ENCODE measurements at places on chromosomes 1 and 21. TPM values are rescaled to one million over a fixed set of nuclear protein-coding genes. Genes with fewer than 3 reads are reported as not detected.

The ZNF695 gene
- total RNA-seq, result 2.7 TPM

GRCh38 chr1:154360288-154360687 is 35.0 kb downstream of the ATP8B2 start:
- DNase-seq, result no peak

The TNFSF4 gene
- 2.7 TPM for total RNA-seq

DNA sequence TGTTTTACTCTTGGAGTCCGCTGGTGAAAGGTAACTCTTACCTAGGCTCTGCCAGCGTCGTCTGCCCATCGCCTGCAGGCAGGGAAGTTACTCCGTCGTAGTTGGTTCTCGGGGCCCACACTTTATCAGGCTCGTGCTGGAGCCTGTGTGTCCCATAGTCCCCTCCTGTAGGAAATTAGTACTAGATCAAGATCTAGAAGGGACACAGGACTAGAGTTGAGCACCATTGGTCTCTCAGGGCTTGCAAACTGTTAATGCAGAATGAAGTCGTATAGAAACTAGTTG is 940 bp downstream of the SRRM1 start:
- DNase-seq, result no peak

DNA sequence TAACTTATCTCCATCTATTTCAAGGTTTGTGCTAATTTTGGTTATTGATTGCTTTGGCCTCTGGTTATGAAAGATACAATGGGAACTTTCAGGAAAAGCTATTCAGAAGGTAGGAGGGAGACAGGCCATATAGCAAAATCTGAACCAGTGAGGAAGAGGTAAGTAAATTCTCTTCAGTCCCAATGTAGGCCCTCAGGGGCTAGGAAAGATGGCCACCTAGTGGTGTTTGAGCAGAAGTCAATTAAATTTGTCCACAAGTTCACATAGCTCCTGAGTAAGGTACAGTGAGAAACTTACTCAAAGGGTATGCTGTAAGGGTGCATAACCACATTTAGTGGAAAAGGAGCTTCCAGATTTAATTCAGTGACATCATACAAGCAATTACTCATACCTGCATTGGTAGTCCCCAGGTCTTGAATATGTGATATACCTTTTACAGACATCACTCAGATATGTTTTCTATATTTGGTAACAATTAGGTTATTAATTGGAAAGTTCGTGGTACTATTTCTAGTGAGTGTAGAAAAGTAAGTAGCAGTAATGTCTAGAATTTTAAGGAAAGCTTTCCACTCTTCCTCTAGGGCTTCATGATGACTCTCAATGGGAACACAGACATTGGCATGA is 21.4 kb upstream of the FMO1 start:
- peak; percentile 71 for DNase-seq

DNA sequence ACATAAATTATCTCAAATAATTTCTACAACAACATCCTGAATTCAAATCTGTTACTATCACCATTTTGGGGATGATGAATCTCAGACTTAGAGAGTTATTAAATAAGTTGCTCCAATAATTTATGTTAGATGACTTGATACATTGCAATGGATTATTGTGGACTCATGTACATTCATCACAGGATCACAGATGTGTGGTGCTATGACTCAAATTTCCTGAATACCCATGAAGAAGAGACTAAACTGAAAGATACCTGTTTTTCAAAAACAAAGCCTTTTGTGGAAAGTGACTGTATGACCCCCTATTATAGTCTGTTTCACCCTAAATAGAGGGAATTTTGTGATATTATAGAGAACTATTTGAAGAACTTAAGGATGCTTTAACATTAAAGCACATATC is 315.0 kb downstream of the PLA2G4A start:
- DNase-seq, result no peak

DNA sequence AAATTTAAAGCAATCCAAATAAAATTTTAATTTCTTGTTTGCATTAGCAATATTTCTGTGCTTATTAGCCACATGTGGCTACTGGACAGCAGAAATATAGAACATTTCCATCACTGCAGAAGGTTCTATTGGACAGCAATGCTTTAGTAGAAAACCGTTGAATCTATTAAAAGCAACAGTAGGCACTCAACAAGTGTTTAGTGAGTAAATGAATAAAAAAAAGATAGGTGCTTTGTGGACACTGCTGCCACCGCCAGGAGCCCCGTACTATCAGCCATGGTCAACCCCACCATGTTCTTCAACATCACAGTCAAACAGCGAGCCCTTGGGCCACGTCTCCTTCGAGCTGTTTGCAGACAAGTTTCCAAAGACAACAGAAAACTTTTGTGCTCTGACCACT is 74.5 kb upstream of the MUTYH start:
- DNase-seq, result no peak

DNA sequence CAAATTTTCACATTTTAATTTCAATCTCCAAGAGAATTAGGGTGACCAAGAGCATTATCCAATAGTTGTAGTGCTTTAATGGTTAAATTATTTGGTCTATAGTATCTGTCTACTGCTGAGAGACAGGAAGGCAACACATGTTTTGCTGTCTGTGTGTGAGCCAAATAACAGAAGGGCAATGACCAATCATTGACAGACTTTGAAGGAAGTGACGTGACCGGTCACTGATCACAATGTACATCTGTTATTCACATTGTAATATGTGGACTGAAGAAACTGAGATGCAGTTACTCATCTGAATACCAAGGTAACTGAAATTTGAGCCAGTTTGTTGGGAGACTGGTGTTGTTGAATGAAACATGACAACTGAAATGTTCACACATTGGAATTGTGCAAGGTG is 196.7 kb downstream of the LRRC40 start:
- DNase-seq, result no peak

- DNase-seq, result peak; percentile 50
Observed at GRCh38 chr1:114428083-114428754, 82.8 kb downstream of the TRIM33 start.

- no peak for DNase-seq
Observed at GRCh38 chr21:33817663-33818451, 97.7 kb downstream of the ATP5PO start.

GRCh38 chr21:24323536-24323935 is 1283.7 kb downstream of the MRPL39 start:
- DNase-seq, result no peak

DNA sequence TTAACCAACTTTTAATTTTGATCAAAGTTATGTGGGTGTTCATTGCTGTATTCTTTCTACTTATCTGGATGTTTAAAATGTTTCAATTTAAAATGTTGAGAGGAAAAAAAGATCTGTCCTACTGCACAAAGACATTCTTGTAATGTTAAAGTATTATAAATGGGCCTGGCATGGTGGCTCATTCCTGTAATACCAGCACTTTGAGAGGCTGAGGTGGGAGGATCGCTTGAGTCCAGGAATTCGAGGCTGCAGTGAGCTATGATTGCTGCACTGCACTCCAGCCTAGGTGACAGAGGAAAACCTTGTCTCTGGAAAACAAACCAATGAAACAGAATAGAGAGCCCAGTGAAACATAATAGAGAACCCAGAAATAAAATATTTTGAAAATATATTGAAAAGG is 65.5 kb upstream of the LRRC8B start:
- DNase-seq, result no peak

The BARHL2 gene
- total RNA-seq, result not detected

The AMY1B gene
- not detected for total RNA-seq

- DNase-seq, result peak; percentile 92
Observed at GRCh38 chr1:27568300-27569087, 35.5 kb downstream of the AHDC1 start.

The TFF3 gene
- 257 TPM for total RNA-seq

The OPRD1 gene
- not detected for total RNA-seq

The RASAL2 gene
- total RNA-seq, result 35.4 TPM
